ENCODE measurements at places on chromosomes 6 and 20.

DNA sequence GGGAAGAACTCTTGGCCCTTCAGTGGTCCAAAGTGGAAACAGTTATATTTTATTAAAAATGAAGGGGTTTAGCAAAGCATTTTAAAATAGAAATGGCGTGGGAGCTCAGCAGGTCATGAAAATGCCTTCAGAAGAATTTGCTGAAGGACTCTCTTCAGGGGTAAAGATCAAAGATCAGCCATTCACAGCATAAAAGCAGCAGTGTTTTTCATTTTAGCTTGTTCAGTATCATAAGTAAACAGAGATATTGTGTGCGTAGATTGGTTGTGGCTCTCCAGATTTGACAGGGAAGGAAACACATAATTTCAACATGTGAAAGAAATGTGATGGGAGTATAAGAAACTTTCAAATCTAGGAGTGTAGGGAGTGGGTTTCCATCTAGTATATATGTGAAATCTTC, 519.2 kb upstream of the MAP3K7 start:
- DNase-seq: no peak

DNA sequence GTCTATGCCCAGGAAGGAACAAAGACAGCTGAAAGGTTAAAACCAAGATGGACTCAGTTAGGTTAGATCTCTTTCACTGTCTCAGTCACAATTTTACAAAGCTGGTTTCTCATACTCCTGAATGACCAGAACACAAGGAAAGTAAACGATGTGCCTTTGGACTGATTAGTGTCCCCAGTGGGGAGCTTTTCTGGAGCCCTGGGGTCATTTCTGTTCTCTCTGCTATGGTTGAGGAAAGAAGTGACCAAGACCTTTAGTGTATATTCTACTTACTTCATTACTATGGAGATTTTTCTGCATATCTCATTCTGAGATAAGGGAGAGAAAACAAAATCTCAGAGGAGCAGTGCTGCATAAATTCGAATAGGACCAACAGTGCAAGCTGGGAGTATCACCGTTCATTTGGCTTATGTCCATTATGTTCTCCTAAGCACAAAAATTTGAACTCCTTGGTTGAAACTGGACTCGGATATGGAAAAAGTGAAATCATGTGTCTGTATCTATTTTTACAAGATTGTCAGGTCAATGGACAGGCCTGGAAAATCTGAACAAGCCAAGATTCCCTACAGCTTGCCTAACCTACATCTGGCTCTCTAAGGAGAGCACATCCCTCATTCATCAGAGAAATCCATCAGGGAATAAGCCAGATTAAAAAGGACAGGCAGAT, 34.4 kb upstream of the ENPP1 start:
- DNase-seq: no peak

GRCh38 chr20:59807909-59808728, 125.3 kb downstream of the SYCP2 start:
- DNase-seq: no peak

DNA sequence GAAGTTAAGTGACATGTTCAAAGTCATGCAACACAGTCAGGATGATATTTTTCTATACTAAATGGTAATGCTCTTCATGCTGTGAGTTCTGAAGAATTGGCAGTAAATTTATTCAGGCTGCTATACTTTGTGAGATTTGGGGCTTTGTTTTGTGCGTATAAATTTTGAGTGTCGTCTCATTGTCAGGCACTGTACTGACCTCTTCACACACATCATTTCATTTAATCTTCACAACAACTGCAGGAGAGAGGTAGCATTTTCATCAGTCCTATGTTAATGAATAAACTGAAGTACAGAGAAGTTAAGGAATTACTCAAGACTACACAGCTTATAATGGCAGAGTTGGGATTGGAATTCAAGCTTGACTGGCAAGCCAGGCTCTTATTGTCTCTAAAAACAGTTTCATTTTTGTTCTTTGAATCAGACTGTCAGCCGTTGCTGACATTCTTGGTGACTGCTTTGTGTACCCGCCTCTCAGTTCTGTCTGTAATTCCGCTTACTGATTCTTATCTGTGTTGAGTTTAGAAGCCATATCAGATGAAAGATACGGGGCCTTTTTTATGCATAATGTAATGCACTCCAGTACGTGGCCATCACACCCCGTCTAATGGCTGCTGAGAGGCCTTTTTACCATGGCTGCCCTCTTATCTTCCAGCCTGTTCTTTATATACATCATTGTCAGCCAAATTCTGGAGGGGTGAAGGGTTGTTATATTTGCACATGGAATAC, 274.9 kb downstream of the UTRN start:
- DNase-seq: peak; percentile 63

DNA sequence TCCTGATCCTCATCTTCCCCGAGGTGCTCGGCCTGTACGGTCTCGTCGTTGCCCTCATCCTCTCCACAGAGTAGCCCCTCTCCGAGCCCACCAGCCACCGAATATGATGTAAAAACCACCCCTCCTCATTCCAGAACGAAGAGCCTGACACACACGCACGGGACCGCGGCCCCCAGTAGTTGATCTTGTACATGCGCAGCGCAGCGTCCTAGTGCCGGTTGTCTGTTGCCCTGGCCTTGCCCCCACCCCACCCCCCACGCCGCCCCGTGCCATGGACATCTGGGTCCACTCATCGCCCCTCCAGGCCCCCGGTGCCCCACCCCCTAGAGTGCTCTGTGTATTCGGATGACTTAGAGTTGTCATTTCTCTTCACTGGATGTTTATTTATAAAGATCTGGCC, 5.2 kb upstream of the PRPH2 start:
- no peak for DNase-seq

- DNase-seq: no peak
Measured at GRCh38 chr6:1062786-1063545, 248.9 kb upstream of the FOXQ1 start.

- DNase-seq: no peak
Measured at GRCh38 chr6:161211380-161212035, 62.4 kb downstream of the AGPAT4 start.

DNA sequence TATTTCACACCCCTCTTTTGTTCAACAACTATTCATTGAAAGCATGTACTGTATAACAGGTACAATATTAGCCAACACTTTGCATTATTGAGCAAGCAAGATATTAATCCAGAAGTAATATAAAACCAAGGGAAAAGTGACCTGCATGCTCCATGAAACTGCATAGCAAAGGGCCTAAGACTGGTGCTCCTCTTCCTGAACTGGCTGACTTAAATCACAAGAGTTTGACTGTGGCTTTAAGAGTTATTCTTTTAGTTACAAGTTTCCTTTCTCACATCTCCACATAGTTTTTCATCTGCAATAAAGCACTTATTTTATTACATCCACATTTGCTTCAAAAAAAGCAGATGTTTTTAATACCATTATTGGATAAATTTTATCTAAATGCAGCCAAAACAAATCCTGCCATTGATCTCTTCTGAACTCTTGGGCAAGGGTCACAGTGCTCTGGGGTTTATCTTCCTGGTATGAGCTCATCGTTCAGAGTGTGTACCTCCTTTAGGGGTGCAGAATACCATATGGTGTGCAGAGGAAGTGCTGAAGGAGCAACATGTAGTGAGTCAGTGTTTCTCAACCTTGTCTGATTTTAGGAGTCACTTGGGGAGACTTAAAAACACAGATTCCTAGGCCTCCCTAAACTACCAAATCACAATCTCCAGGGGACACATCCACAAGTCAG, 1225.9 kb upstream of the MAP3K7 start:
- DNase-seq: no peak

GRCh38 chr20:50427719-50428083, 82.5 kb upstream of the PTPN1 start:
- no peak for DNase-seq
